ENCODE measurements at places on chromosomes 6 and 20.

DNA sequence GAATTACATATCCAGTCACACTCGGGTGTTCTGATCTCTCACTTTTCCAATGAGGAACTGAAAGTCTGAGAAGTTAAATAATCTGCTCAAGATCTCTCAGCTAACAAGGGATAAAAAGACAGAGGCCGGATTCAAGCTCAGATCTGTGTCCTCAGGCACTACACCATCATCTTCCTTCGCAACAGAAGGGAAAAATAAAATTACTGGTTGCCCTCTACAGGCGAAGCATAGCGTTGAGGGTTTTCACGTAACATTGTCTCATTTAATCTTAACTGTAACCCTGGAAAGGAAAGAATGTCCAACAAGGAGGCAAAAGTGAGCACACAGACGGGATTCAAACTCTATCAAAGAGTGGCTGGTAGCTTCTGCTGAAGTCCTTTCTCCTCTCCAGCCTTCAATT, 67.8 kb upstream of the ANKEF1 start:
- DNase-seq = no peak

DNA sequence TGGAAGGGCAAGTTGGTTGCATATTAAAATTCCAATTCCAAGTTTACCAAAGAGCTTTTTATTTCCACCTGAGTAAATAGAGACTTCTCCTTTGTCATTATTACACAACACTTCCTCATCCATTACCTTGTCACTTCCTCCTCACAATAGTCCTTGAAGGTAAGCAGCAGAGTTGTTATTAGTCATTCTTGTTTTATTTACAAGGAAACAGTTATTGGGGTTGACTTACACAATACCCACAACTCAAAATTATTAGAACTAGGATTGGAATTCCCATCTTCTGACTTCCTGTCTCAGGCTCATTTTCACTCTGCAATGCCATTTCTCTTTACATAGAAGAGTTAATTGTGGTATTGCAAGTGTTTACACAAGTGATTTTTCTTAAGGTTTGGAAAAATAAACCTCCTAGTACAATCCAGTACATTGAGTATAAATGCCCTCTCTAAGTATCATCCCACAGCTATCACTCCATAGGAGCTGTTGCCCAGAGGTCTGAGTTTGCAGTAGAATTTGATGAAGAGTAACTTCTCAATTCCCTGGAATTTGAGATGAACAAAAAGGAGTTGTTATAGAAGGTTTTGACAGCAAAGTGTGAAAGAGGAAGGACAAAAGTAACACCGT, 28.9 kb upstream of the MTRF1L start:
- no peak for DNase-seq

DNA sequence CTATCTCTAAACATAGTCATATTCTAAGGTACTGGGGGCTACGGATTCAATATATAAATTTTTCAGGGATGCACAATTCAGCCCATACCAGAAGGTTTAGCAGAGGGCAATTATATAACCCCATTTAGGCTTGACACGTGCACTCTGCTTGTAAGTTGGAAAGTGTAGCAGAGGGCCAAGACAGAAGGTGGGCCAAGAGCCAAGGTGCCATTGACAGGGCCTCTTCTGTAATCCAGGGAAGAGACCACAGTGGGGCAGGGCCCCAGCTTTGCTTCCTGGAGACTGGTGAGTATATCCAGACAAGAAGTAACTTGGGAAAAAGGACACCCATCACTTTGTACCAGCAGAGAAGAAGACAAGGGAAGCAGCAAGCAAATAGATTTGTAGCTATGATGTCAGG, 672.4 kb upstream of the MARCKS start:
- no peak for DNase-seq

DNA sequence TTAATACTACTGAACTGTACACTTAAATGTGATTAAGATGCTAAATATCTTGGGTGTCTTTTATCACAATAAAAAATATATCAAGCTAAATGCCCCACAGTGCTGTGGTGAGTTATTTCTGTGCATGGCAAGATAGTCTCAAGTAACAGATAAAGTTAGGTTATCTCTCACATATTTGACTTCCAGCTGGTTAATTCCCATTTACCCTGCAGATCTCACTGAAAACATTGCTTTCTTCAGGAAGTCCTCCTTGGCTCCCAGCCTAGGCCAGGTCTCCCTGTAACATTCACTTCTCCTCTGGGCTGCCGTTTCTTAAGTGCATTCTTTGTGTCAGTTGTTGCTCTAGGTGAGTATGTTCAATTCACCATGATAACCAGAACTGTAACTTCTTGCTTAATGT, 59.1 kb downstream of the SLC22A1 start:
- no peak for DNase-seq

DNA sequence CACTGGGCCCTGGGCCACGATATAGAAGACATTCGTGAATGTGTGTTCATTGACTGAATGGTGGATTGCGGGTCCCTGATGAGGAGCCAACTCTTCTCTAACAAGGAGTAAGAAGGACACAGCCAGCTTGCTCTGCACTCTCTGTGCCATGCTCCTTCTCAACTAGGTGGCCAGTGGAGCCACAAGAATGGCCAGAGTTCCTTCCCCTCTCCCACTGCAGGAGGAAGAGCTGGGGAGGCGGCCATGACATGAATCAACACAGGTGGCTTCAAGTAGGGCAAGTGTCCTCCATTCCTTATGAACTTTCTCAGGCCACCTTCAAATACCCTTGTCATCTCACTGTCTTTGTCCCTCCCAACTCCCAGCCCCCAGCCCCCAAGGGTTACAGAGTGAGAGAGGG, 305.7 kb downstream of the KIF16B start:
- no peak for DNase-seq

GRCh38 chr6:93226822-93227221, 192.5 kb downstream of the EPHA7 start:
- DNase-seq = no peak

GRCh38 chr6:5518936-5519491, 257.7 kb downstream of the FARS2 start:
- no peak for DNase-seq

DNA sequence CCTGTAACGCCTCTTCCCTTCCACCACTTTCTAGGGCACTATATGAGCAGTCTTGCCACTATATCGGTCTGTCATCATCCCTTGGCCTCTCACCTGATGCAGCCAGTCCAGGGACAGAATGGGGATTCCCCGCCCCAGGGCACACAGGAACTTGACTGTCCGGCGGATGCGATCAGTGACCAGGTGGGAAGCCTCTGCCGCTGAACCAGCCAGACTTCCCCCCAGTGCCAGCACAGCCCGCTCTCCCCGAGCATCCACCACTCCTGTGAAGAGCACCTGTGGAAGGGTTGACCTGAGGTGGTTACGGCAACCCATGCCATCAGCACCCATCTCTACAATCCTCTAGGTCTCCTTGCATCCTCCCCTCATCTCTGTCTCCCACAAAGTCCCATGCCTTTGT, 12.2 kb upstream of the NRM start:
- DNase-seq = no peak

All from suppressor macrophage treated with lipopolysaccharide for 4 hours (primary cell).